ENCODE measurements at places on chromosomes 6 and 20. TPM values are rescaled to one million over a fixed set of nuclear protein-coding genes. Genes with fewer than 3 reads are reported as not detected.

Gene GNMT
- 0.59 TPM for total RNA-seq

Gene GCM1
- 0.06 TPM for total RNA-seq

Gene FNDC11
- total RNA-seq, result 0.08 TPM

Gene PSORS1C2
- not detected for total RNA-seq

Gene MUC22
- total RNA-seq, result not detected
